ENCODE measurements at places on chromosomes 1 and 21.

DNA sequence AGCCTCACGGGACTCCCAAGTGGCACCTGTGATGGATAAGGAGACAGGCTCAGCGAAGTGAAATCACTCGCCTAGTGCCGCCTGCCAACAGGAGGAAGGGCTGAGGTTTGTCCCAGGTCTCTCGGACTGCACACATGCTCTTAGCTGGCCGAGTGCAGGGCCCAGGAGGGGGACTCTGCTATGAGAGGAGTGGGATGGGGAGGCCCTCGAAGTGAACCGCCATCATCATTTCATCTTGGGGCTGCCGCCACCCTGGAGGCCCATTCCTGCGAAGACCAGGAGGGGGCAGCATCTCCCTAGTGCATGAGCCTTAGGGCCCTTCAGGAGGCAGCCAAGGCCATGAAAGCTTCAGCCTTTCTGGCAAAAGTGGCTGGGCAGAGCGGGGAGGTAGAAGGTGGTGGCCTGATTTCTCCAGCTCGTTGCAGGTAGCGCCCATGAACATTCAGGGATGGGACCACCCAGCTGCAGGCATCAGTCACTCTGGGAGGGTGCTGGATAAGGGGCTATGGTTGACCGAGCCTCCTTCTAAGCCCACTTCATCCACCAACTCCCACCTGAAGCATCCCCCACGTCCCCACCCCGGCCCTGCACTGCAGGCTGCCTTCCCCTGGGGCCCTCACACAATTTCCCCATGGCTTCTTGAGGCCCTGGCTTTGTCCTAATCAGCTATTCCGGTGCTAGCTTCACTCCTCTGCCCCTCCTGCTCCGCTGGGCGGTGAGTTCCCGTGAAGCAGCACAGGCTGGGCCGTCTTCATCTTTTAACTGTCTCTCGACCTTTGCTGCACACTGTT, 17.2 kb upstream of the RASSF5 start:
- peak; percentile 76 for DNase-seq

DNA sequence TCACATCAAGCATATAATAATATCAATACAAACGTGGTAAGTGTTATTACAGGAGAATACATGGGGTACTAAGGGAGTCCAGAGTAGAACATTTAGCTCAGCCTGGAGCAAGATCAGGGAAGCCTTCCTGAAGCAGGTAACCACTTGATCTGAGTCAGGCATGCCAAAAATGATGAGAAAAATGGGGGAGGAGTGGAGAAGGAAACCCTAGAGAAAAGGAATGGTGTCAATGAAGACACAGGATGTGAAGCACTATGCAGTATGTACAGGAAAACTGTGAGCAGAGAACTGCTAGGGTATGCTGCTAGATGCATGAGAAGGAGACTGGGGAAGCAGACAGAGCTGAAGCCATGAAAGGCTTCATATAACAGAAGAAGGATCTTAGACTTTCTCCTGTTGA, 84.7 kb downstream of the NOTCH2 start:
- DNase-seq: peak; percentile 10

DNA sequence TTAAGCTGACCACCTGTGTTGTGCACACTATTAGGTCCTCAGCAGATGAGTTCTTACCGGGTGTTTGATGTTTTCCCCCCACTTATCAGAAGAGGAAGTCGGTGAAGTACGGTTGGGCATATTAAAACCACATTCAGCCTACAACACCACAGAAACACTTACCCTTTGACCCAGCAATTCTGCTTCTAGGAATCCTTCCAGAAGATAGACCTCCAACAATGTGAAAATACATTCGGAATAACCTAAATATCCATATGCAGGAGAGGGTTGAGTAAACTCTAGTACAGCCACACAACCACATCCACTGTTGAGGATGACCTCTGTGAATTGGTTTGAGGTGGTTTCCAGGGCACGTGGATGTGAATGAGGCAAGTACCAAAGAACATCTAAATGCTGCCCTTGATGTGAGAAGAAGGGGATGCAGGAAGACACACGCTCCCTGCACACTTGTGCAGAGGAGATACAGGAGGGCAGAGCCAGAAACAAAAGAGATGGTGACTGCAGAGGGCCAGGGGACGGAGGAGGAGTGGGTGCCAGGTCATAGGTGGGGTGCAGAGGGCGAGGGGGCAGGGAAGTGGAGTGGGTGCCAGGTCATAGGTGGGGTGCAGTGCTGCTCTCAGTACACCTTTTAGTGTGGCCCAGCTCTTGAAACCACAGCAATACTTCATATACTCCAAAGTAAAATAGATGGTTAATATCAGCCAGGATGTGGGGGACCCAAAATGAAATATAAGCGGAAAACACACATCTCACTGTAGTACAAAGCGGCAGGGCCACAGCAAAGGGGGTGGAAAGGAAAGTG, 12.8 kb downstream of the ADARB1 start:
- DNase-seq: peak; percentile 30

DNA sequence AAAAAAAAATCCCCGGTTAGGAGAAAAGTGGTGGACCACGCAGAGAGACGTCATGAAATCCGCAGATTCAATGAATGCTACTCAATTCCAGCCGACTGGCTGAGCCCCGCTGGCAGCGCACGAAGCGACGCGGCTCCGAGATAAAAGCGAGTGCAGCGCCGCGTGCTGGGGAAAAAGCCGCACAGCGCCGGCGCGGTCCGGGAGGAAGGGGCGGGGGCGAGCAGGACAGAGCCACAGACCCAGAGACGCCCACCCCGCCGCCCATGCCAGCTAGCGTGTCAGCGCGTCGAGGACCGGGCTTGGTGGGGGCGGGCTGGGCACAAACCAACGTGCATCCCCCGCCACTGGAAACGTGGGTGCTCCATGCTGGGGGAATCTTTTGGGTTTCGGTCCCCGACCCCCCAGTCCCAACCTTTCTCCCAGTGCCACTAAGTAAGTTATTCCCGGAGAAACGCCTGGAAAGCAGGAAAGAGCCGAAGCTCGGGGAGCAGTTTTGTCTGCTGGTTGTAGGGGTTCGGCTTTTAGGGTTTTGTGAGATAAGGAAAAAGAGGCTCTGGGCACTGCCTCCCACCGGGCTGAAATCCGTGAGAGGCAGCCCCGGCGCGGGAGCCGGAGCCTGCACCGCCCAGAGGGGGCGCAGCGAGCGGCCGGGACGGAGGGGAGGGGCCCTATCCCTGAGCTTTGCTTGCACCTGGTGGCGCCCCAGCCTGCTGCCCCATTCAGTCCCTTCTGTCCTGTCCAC, at the start of gene KCNJ6:
Gene KCNJ6 (minus strand): TSS at position 148 of the 742 bp plus-strand sequence. CDS start 75,775 bp downstream, outside the sequence.
- peak; percentile 76 for DNase-seq

Data from suppressor macrophage treated with lipopolysaccharide for 1 hour (primary cell).